Colonic mucosa (tissue), 4 donors: ENCODE measurements at places on chromosomes 1 and 21. TPM values are rescaled to one million over a fixed set of nuclear protein-coding genes. Genes with fewer than 3 reads are reported as not detected.

Gene CXADR
- total RNA-seq: 41.4 TPM

Gene CACNA1E
- total RNA-seq: 0.53 TPM

Gene ATP6V1G3
- total RNA-seq: not detected

- DNase-seq: no peak
Measured at GRCh38 chr21:37195610-37196009, 71.5 kb downstream of the VPS26C start.

GRCh38 chr1:23824711-23825075 lies 536 bp downstream of the HMGCL start:
- no peak for DNase-seq
